ENCODE measurements at places on chromosomes 1 and 21. TPM values are rescaled to one million over a fixed set of nuclear protein-coding genes. Genes with fewer than 3 reads are reported as not detected.

DNA sequence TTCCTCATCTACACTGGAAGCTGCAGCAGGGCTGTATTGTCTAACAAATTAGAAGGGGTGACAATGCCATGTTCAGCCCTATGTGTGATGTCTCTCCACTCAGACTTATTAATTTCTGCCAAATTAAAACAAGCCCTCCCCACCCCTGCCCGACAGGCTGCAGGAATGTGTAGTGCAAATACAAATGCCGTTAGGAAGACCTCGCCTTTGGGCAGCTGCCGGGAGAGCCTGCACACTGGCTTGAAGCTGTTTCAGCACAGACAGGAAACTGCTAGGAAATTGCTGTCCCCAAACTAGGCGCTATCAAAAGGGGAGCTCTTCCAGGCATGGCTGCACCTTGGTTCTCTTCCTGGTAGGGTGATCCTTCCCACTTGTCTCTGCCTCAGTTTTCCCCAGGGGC is 135.2 kb downstream of the ELAVL4 start:
- H3K36me3 ChIP-seq, result no peaks in the 10 kb centered on the region
- no peak overlapping the region for H3K4me3 ChIP-seq
- H3K27ac ChIP-seq, result no peak overlapping the region
- H3K4me1 ChIP-seq, result no peaks in the 10 kb centered on the region

- no peak overlapping the region for H3K27ac ChIP-seq
- DNase-seq, result no peak
- H3K4me1 ChIP-seq, result no peaks in the 10 kb centered on the region
- no peaks in the 10 kb centered on the region for H3K36me3 ChIP-seq
Observed at GRCh38 chr1:236724049-236724448, 37.8 kb downstream of the ACTN2 start.

GRCh38 chr1:183223467-183223866 is 37.4 kb downstream of the LAMC2 start:
- no peak overlapping the region for H3K4me3 ChIP-seq
- no peak for DNase-seq
- peaks cover 15% of the 10 kb centered on the region for H3K4me1 ChIP-seq
- H3K27ac ChIP-seq, result no peak overlapping the region
- H3K36me3 ChIP-seq, result no peaks in the 10 kb centered on the region

- no peak overlapping the region for H3K4me3 ChIP-seq
- no peaks in the 10 kb centered on the region for H3K36me3 ChIP-seq
- H3K27ac ChIP-seq, result no peak overlapping the region
- no peaks in the 10 kb centered on the region for H3K4me1 ChIP-seq
- H3K27me3 ChIP-seq, result peaks cover 36% of the 10 kb centered on the region
Observed at GRCh38 chr1:20405893-20406604, 80.0 kb downstream of the CAMK2N1 start.

- DNase-seq, result no peak
- no peak overlapping the region for H3K4me3 ChIP-seq
- H3K27ac ChIP-seq, result no peak overlapping the region
- H3K27me3 ChIP-seq, result no peaks in the 10 kb centered on the region
- H3K36me3 ChIP-seq, result no peaks in the 10 kb centered on the region
- H3K4me1 ChIP-seq, result no peaks in the 10 kb centered on the region
Observed at GRCh38 chr1:60681095-60681860, 401.1 kb upstream of the NFIA start.

DNA sequence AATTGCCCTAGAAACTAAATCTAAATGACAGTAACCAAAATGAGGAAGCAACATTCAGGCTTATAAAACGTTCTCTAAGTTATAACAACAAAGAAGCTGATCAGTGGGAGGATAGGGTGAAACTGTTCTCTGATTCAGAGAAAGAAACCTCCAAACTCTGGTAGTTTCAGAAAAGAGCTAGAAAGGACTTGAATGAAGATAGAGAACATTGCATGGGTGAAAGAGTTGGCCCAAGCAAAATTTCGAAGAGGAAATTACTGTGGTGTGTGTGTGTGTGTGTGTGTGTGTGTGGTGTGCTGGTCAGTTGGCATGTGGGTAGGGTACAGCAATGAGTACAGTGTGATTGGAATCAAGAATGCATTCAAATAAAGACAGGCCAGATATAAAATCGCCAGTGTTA is 16.5 kb upstream of the SPAG17 start:
- no peaks in the 10 kb centered on the region for H3K4me1 ChIP-seq
- no peaks in the 10 kb centered on the region for H3K36me3 ChIP-seq
- no peak overlapping the region for H3K4me3 ChIP-seq
- no peaks in the 10 kb centered on the region for H3K27me3 ChIP-seq
- DNase-seq, result no peak

DNA sequence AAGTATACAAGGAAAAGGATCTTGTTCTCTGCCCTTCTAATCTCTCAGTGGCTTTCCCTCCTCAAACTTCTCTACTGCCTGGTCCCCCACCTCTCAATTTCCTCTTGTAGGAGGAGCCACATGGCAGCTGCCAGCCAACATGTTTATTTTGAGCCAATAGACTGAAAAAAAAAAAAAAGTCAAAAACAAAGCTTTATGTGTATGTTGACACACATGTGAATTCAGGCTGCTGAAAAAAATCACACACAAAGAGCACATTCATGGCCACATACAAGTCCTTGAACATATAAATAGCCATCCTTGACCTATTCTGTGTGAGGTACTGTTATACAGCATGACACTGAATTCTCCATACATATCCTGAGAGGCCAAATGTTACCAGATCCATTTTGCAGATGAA is 3.7 kb downstream of the PTPN14 start:
- DNase-seq, result no peak
- peaks cover 3% of the 10 kb centered on the region for H3K36me3 ChIP-seq
- H3K4me1 ChIP-seq, result peaks cover 23% of the 10 kb centered on the region
- H3K4me3 ChIP-seq, result peak overlapping the region; percentile 4
- peaks cover 49% of the 10 kb centered on the region for H3K27me3 ChIP-seq

DNA sequence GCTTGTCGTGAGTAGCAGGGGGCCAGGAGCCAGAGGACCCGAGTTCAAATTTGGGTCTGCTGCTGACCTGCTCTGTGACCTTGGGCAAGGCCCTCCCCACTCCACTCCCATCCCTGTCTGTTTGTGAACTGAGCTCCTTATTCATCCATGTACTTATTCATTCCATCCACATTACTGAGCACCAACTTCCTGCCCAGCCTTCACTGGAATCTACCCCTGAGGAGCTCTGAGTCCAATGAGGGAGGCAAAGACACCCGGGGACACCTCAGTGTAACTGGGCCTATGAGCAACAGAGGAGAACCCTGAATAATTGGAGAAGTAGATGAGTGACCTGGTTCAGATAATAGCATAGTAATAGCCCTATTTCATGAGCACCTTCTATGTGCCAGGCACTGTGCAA is 8.9 kb downstream of the BSND start:
- no peak for DNase-seq
- no peak overlapping the region for H3K4me3 ChIP-seq
- no peaks in the 10 kb centered on the region for H3K4me1 ChIP-seq
- H3K27ac ChIP-seq, result no peak overlapping the region
- no peaks in the 10 kb centered on the region for H3K27me3 ChIP-seq

DNA sequence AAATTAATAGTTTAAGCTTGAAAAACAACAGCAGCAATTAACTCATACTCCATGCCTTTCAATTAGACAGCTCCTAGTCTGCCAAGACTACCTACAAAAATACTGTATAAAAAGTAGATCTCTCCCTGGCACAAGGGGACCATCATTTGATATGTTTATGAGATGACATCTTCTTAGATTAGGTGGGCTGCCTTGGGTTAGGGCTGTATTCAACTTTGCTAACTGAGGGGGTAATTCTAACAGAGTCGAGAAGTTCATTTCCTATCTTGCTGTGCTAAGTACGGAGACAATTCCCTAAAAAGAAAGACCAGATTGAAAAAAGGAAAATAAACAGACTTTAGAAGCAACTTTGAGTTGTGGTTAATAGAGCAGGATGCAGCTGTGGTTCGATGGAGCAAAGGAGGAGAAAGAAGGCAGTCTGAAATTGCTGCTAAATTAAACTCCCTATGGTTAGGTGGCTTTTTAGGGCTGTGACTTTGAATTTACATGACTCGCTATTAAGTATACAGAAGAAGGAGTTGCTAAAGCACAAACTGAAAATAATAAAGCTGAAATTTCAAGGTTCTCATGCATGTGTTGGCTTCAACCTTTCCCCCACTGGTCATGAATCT is 75.4 kb downstream of the CDC7 start:
- no peaks in the 10 kb centered on the region for H3K36me3 ChIP-seq
- H3K4me3 ChIP-seq, result no peak overlapping the region
- no peak overlapping the region for H3K27ac ChIP-seq
- no peak for DNase-seq
- peaks cover 10% of the 10 kb centered on the region for H3K27me3 ChIP-seq

GRCh38 chr1:27763358-27763757 is 9.7 kb upstream of the STX12 start:
- H3K4me3 ChIP-seq, result no peak overlapping the region
- H3K27ac ChIP-seq, result no peak overlapping the region
- peaks cover 6% of the 10 kb centered on the region for H3K36me3 ChIP-seq

GRCh38 chr1:17190010-17190995 is 14.6 kb upstream of the PADI1 start:
- H3K4me1 ChIP-seq, result peaks cover 3% of the 10 kb centered on the region
- no peak for DNase-seq
- H3K27me3 ChIP-seq, result peaks cover 9% of the 10 kb centered on the region

DNA sequence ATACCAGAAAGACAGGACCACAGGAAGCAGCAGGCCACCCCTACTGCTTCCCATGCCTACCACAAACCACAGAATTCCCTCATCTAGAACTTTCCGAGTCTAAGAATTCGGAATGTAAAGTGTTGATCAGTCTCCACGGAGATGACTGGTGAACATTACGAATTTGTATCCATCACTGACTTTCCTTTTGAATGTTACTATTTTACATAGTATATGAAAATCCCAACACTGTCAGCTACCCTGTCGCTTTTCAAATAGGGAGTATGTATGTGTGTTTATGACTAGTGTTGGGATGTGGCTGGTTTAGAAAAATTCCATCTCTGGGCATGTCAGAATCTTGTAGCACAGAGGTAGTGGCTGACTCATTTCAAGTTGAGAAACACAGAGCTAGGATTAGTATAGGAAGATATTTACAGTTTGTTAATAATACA is 118.2 kb downstream of the COQ8A start:
- no peaks in the 10 kb centered on the region for H3K27me3 ChIP-seq
- H3K36me3 ChIP-seq, result no peaks in the 10 kb centered on the region
- H3K4me1 ChIP-seq, result peaks cover 4% of the 10 kb centered on the region
- no peak overlapping the region for H3K4me3 ChIP-seq
- no peak for DNase-seq

GRCh38 chr21:20998886-20999285 is 677 bp downstream of the NCAM2 start:
- no peak overlapping the region for H3K27ac ChIP-seq
- peaks cover 36% of the 10 kb centered on the region for H3K27me3 ChIP-seq
- no peak for DNase-seq
- H3K4me3 ChIP-seq, result peak overlapping the region; percentile 78

DNA sequence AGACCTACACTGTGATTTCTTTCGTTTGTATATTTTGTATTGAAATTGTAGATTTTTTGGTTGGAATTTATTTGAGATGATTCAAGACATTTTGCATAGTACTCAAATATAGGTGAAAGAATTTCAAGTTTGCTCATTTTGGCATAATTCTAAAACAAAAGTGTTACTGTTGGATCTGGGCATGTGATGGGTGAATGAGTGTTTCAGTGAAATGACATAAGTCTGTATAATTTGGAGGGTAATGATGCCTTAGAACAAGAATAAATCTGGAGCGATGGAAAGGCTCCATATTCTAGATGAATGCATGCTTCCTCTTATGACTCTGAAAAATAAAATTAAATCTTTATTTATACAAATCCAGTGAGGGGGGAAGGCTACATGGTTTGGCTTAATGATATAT is 41.0 kb downstream of the NFIA start:
- H3K4me3 ChIP-seq, result no peak overlapping the region
- no peak overlapping the region for H3K27ac ChIP-seq
- DNase-seq, result no peak
- peaks cover 16% of the 10 kb centered on the region for H3K27me3 ChIP-seq

DNA sequence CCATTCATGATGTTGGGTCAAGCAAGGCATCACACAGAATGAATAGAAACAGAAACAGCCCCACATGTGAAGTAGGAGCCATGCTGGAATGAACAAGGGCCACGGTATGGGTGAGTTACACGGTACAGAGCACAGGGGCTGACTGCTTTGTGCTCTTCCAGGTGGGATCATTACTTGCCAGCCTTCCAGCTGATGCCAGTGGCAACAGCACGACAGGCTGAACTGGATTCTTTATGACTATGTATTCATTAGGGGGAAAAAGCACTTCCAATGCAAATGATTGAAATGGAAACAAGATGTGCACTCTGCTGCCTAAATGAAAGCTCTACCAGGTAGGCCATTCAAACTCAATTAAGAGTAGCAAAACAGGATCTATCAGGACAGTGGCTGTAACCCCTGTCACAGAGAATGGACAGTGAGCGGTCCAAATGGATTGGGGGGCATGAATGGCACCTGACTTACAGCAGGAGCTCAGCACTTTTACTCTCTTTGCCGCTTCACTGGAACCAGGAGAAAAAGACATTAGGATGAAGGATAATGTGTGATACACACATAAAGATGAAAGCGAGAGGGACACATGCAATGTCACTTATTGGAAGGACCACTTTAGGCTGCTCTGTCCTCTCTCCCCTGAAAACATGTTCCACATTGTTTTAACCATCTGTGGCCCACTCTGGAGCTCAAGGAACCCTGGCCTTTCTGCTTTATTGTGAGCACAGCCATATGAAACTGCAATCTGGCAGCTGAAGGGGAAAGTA is 23.4 kb upstream of the IRF2BP2 start:
- H3K36me3 ChIP-seq, result no peaks in the 10 kb centered on the region
- no peak for DNase-seq

GRCh38 chr1:226659641-226660040 is 79.4 kb downstream of the ITPKB start:
- peak overlapping the region; percentile 48 for H3K27ac ChIP-seq
- peaks cover 14% of the 10 kb centered on the region for H3K36me3 ChIP-seq
- no peak overlapping the region for H3K4me3 ChIP-seq
- no peaks in the 10 kb centered on the region for H3K27me3 ChIP-seq
- H3K4me1 ChIP-seq, result peaks cover 89% of the 10 kb centered on the region
- DNase-seq, result no peak

GRCh38 chr1:182229921-182230491 is 161.6 kb downstream of the GLUL start:
- no peak overlapping the region for H3K27ac ChIP-seq
- peaks cover 2% of the 10 kb centered on the region for H3K27me3 ChIP-seq
- no peak for DNase-seq
- no peaks in the 10 kb centered on the region for H3K36me3 ChIP-seq
- no peak overlapping the region for H3K4me3 ChIP-seq

- peaks cover 18% of the 10 kb centered on the region for H3K27me3 ChIP-seq
- H3K4me3 ChIP-seq, result no peak overlapping the region
- no peaks in the 10 kb centered on the region for H3K4me1 ChIP-seq
- no peak overlapping the region for H3K27ac ChIP-seq
Observed at GRCh38 chr21:31880816-31881215, 8.0 kb downstream of the HUNK start.

KIF2C gene
- 82.7 TPM for total RNA-seq

FGR gene
- 0.21 TPM for total RNA-seq

GBP4 gene
- 29.5 TPM for total RNA-seq

CRYBG2 gene
- total RNA-seq, result 1.1 TPM

NHLH1 gene
- 0.54 TPM for total RNA-seq

OR2M3 gene
- total RNA-seq, result not detected

CHODL gene
- not detected for total RNA-seq

FCRL1 gene
- not detected for total RNA-seq

Data from activated CD4-positive, alpha-beta T cell treated with anti-CD3 and anti-CD28 coated beads, Interleukin-2, amount 10 ng/mL, durations not matched to agents 24 days and 14 days (primary cell).